NCI-H187 treated with DMSO at 0.1 percent for 48 hours (cell line): ENCODE measurements at places on chromosomes 7 and 10.
A peak's percentile ranks its signal among the peaks of the same experiment; 100 is the strongest.

DNA sequence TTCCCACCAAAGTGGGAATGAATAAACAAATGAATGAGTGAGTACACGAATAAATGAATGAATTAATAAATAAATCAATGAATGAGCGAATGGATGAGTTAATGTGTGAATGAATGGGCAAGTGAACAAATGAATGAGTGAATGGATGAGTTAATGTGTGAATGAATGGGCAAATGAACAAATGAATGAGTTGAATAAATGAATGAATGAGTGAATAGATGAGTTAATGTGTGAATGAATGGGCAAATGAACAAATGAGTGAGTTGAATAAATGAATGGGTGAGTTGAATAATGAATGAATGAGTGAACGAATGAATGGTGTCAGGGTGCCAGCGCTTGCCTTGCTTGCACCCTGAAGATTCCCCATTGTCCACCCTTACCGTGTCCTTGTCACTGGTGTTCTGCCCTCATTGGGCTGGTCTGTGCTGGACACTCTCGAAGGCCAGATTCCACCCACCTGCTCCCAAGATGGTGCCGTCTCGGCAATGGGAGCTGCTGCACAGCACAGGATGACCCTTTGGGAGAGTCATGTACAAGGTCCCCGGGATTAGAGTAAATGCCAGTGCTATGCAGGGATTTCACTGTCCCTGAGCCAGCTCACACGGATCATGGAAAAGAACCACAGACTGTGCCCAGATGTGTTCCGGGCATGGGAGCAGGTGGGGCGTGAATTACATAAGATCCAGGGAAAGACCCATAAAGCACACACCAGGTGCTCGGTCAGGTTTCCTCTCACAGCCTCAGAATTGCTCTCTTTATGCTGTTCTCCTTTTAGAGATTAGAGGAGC lies 83.2 kb downstream of the CAMK1D start:
- DNase-seq, result peak; percentile 47

DNA sequence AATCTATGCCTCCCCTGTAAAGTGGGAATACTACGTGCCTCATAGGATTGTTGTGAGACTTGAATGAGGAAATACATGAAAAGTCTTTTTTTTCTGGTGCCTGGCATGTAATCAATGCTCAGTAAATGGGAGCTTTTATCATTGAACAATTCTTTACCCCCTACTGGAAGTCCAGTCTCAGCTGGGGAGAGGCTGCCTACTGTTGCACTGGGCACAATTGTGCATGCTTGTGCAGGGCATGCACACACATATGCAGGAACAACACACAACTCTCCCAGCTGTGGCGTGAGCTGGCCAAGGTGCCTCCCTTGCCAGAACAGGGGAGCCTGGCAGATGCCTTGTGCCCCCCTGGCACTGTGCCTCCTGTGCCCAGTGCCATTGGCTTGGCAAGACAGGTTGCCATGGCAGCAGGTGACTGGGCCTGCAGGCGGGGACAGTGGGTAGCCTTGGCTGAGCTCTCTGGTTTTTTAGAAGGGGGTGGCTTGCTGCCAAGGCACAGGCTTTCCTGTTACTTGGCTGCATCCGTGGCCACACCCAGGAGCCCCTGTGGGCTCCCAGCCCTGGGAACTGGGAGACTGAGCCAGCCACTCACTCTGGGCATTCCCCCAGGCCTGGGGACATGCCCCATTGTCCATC lies 16.1 kb upstream of the PALD1 start:
- DNase-seq, result no peak

DNA sequence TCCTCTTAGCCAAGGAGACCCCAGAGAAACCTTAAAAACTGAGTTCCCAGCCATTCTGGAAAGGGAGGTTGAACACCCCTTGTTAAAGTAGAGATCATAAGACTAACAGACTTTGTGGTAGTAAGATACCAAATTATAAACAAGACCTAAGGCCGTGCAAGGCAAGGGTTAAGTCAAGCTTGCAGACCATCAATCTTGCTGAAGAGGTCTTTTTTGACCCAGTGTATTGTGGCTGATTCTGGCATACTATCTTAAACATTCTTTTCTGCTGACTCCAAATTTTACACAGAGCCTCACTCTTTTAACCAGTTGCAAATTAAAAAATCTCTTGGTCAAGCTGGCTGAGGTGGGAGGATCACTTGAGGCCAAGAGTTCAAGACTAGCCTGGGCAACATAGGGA lies 1.2 kb upstream of the TBRG4 start:
- no peak for DNase-seq

GRCh38 chr10:118809357-118810220 lies 54.8 kb upstream of the CACUL1 start:
- DNase-seq, result no peak

DNA sequence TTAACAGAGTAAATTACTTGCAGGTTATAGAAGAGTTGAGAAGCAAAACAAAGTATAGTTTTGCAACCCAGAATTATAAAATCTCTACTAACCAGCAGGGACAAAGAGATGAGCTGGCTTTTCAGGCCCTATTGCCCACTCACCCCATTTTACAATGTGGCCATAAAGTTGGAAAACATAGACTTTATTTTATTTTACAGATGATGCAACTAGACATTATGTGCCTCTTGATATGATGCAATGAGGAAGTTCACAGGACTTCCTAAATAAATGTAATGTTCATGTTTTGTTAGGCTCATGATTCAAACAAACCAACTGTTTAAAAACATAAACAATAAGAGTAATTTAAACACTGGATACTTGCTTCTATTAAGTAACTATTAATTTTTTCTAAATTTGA lies 141.1 kb upstream of the WNT16 start:
- no peak for DNase-seq

- no peak for DNase-seq
Observed at GRCh38 chr7:150686030-150686631, 625 bp downstream of the GIMAP2 start.

DNA sequence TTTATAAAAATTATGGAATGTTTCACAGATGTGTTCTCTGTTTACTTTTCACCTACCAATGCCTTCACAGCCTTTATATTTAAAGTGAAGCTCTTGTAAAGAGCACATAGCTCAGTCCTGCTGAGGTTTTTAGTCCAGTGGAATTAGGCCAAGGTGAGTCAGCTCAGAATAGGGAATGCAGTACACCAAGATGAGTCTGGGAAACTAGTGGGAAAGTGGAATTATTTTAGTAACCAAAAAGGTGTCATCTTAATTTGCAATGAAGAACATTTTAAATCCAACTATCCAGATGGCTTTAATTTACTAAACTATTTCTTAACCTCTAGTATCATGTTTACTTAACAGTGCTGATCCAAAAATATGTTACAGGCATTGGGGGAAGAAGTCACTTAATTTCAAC lies 236.3 kb upstream of the CTBP2 start:
- DNase-seq, result no peak
